ENCODE measurements at places on chromosomes 16 and 17.

- no peak for DNase-seq
Measured at GRCh38 chr16:79316004-79316458, 284.5 kb downstream of the MAF start.

- DNase-seq, result peak; percentile 55
Measured at GRCh38 chr17:75856062-75856756, 1.1 kb upstream of the WBP2 start.

DNA sequence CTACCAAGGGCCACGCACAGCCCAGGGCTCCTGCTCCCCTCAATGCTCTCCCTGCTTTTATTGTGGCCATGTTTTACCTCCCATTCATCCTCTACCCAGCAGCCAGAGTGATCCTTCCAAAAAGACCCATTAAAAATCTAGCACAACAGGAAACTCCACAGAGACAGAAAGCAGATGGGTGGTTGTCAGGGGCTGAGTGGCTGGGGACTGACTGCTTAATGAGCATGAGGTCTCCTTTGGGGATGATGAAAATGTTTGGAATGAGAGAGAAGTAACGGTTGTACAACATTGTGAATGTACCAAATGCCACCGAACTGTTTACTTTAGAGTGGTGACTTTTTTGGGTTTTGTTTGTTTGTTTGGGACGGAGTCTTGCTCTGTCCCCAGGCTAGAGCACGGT lies 107.4 kb downstream of the GAS7 start:
- DNase-seq, result no peak

DNA sequence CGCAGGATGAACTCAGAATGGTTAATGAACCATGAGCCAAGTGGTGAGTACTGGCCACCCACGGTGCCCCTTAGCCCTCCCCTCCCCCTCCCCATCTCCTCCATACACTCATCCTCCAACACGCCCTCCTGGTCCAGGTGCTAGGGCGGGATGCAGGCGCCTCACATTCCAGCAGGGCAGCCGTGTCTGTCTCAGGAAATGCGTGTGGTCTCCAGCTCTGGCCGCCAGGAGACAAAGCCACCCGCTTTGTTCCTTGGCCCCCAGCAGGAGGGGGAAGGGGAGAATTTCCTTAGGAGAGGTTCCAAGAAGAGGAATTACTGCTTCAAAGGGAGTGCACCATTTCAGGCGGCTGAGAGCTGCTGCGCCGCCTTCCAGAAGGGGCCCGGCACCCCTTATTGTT lies 29.7 kb upstream of the RMI2 start:
- DNase-seq, result no peak

- DNase-seq, result no peak
Measured at GRCh38 chr17:47299239-47299910, 24.4 kb upstream of the EFCAB13 start.

GRCh38 chr17:75980188-75981018 lies 1.4 kb downstream of the TEN1 start:
- no peak for DNase-seq

DNA sequence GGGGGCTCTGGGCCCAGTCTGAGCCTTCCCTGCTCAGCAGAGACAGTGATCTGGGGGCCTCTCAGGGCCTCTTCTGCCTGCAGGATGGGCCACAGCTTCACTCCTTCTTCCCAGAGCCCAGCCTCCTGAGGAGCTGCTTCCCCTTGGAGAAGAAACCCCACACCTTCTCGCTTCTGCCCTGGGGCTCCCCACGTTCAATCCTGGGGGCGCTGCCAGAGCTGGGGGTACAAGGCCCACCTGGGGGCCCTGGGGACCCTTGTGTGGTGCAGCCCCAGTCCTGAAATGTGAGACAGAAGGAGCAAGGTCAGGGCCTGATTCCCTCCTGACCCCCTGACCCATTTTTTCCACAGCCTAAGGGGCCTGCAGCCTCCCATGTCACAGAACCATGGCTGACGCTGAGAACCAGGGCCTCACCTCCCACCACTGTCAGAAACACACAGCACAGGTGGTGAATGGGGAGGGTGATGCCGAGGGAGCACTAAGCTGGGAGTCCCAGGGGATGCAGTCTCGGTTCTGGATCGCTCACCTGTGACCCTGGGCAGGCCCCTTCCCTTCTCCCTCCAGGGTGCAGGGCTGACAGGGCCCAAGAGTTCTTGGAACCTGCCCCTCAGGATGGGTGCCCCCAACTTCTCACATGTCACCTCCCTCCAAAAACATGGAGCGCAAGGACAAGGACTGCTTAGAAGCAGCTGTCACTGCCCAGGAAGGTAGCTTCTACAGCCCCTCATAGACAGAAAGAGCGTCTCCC lies 21.6 kb upstream of the MPO start:
- DNase-seq, result no peak

- no peak for DNase-seq
Measured at GRCh38 chr17:9969301-9969935, 64.3 kb upstream of the RCVRN start.

DNA sequence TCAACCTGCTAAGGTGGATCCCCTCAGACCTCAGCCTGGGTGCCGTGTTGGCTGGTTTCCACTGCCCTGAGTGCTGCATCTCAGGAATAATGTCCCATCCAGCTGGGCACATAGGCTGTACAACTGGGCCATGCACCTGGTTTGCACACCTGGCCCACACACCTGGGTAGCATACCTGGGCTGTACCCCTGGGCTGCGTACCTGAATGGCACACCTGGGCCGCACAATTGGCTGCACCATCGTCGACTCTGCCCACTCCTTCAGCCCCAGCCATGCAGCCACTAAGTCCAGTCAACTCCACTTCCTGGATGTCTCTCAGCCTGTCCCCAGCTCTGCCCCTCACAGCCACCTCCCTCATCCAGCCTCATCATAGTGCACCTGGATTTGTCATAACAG lies 7.9 kb downstream of the SLC5A10 start:
- no peak for DNase-seq

- DNase-seq, result no peak
Measured at GRCh38 chr17:77204536-77204935, 63.8 kb downstream of the SEC14L1 start.

DNA sequence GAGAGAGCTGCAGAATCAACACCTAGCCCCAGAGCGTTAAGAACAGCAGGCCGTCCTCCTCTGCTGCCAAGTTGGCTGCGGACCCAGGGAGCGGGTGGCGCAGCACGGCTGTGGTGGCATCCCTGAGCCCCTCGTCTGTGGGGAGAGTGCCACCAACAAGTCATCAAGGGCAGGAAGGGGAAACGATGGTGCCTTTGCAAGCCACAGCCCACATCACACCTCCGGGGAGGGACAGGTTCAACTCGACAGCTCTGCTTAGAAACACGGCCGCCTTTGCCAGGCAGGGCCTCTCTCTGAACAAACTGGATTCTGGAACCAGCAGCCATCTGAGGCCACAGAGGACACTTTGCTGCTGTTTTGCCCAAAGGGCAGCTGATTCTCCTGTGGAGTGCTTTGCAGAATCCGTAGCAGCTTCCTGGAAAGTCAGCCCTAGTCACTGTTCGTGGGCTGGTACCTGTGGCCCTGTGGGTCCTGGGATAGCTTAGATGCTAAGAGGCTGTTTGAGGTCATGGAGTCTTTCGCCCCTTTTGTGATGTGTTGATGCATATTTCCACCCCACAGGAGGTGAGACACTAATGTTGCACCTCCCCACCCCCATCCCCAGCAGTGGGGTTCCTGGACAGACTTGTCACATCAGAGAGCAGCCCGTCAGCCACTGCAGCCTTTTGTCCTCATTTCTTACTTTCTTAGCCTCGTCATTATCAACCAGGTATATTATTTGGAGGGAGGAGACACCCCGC lies 270.6 kb downstream of the CPPED1 start:
- no peak for DNase-seq

GRCh38 chr16:15988268-15989013 lies 39.0 kb downstream of the ABCC1 start:
- no peak for DNase-seq

GRCh38 chr17:9240659-9241370 lies 219.5 kb downstream of the NTN1 start:
- DNase-seq, result no peak

DNA sequence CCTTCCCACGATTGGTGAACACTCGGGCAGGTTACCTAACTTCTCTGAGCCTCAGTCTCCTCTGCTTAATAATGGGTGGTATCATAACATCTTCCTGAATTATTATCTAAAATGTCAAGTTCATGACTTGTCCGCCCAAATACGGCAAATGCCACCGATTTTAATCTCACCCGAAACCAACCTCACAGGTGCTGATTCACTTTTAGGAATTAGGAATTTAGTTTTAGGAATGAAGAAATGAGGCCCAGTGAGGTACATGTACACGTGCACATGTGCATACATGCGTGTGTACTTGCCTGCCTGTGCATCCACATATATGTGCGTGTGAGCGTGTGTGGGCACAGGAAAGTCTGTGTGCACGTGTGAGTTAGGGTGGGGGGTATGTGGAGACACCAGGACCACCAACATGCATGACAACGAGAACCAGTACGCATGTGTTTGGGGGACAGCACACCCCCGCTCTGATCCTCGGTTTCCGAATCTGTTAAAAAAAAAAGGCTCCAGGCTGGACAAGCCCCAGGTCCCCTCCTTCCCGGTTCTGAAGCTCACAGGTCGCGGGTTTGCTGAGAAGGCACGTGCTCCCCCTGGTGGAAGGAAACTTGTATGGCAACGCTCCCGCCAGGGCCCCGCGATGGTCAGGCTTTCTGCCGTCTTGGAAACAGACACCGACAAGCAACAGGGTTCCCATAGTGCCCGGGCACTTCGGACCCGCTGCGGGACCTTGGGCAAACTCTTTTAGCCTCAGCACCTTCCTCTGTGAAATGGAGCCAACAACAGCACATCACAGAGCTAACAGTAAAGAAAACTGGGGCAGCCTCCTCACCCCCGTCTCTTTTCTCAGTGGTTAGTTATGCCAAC lies 219.2 kb downstream of the RBFOX3 start:
- DNase-seq, result peak; percentile 46

GRCh38 chr17:52376137-52376536 lies 217.6 kb upstream of the CA10 start:
- no peak for DNase-seq

DNA sequence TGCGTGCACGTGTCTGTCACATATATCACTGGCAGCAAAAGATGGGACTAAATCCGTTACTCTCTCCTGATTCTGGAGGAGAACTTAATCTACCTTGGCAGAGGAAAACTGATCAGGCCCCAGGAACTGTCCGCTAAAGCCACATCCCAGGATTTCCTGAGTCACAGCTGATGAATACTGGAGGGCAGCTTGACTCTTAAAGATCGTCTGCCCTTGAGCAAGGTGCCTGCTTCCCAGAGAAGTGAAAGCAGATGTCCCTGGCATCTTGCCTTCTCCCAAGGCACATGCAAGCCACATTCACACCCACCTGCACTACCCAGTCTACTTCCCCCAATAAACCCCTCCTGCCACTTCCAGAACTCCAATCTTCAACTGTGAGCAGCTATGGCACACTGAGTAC lies 99.8 kb downstream of the CPPED1 start:
- no peak for DNase-seq

DNA sequence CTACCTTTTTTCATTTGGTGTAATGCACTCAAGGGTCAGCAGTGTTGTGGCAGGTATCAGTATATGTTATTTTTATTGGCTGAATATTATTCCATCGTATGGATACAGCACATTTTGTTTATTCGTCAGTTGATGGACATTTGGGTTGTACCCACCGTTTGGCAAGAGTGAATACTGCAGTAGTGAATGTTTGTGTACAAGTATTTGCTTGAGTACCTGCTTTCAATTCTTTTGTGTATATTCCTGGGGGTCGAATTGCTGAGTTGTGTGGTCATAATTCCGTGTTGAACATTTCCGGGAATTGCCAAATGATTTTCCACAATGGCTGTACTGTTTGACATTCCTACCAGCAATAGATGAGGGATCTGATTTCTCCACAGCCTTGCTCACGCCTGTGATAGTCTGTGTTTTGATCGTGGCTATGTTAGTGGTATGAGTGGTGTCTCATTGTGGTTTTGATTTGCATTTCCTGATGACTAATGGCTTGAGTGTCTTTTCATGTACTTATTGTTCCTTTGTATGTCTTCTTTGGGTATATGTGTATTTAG lies 108.4 kb downstream of the OR1D5 start:
- DNase-seq, result no peak

- peak; percentile 42 for DNase-seq
Measured at GRCh38 chr17:4998027-4998731, 429 bp downstream of the KIF1C start.

- DNase-seq, result no peak
Measured at GRCh38 chr16:28311913-28312312, 19.6 kb downstream of the SBK1 start.

GRCh38 chr16:53955221-53955875 lies 251.4 kb downstream of the FTO start:
- no peak for DNase-seq

DNA sequence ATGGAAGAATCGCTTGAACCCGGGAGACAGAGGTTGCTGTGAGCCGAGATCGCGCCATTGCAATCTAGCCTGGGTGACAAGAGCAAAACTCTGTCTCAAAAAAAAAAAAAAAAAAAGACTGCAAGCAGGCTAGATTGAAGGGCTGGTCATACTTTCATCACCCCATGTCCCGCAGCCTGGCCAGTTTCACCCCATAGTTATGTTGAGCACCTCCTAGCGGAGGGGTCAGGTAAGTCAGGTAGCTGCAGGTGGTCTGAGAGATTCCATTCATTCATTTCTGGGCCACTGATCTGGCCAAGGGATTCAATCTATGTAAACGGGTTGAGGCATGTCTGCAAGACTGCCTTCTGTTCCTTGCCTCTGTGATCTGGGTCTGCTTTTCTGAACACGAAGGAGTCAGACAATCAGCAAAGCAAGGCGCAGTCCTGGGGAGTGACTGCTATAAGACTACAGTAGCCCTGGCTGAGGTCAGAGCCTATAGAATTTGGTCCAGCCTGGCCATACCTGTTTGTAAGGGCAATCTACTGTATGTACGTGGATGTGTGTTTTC lies 23.6 kb upstream of the BPTF start:
- DNase-seq, result no peak

DNA sequence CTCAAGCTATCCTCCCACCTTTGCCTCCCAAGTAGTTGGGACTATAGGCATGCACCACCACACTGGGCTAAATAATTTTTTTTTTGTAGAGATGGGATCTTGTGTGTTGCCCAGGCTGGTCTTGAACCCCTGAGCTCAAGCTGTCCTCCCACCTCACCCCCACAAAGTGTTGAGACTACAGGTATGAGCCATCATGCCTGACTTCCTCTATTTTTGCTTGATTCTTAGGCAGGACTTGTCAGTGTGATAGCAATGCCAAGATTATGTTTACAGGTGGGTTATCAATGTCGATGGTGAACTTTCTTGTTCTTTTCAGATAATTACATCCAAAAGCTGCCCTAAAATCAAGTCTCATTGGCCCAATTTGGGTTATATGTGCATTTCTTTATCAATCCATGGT lies 96.9 kb downstream of the HS3ST4 start:
- DNase-seq, result no peak

GRCh38 chr17:74031316-74032090 lies 172.0 kb upstream of the RPL38 start:
- no peak for DNase-seq

GRCh38 chr17:56290802-56291118 lies 137.5 kb downstream of the ANKFN1 start:
- DNase-seq, result no peak

- no peak for DNase-seq
Measured at GRCh38 chr17:41547378-41547841, 19.3 kb upstream of the KRT19 start.

- no peak for DNase-seq
Measured at GRCh38 chr17:8283356-8283755, 5.1 kb upstream of the RANGRF start.
